H9 (cell line): ENCODE measurements at places on chromosomes 5 and 9. TPM values are rescaled to one million over a fixed set of nuclear protein-coding genes. Genes with fewer than 3 reads are reported as not detected.

SPATA31E1 gene
- 0.07 and 0.09 TPM in 2 replicates for total RNA-seq

SV2C gene
- total RNA-seq: 0.02 and 0.09 TPM in 2 replicates

DNA sequence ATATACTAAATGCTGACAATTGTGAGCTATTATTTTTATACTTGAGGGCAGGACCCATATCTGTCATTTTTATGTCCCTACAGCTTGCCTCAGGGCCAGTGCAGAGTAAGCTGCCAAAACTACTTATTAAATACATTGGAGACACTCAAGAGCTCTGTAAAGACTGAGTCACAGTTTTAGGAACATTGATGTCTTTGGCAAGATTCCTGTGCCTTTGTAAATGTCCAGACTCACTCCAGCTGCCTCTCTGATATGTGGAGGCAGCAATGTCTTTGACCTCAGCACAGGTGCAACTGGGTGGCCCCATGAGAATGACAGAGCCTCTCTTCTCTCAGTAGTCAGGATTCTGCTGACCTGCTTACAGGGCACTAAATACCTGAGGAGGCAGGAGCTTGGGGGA lies 363.2 kb downstream of the OSTF1 start:
- no peaks in the 10 kb centered on the region for H3K36me3 ChIP-seq
- no peak for DNase-seq
- H3K4me1 ChIP-seq: no peaks in the 10 kb centered on the region

JAKMIP2 gene
- total RNA-seq: 5.4 and 6.4 TPM in 2 replicates

HTR4 gene
- total RNA-seq: not detected in 2 replicates
